ENCODE measurements at places on chromosomes 16 and 17.
A peak's percentile ranks its signal among the peaks of the same experiment; 100 is the strongest.

- DNase-seq, result no peak
Observed at GRCh38 chr17:80955671-80956280, 35.9 kb upstream of the CHMP6 start.

DNA sequence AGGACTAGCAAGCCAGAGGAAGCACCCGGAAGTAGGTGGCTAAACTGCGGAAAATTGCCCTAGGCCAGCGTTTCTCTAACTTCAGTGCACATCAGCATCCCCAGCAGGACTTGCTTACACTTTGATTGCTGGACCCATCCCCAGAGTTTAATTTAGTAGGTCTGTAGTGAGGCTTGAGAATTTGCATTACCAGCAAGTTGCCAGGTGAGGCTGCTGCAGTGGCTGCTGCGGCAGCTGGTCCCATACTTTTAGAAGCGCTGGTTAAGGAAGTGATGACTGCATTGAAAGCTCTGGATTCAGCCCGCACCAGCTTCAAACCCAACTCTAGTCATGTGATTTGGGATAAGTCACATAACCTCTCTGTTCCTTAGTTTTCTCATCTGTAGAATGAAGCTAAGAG lies 4.2 kb downstream of the EEF2K start:
- DNase-seq, result no peak

GRCh38 chr17:29615048-29615385 lies 7.7 kb downstream of the CORO6 start:
- DNase-seq, result peak; percentile 68

- DNase-seq, result no peak
Observed at GRCh38 chr16:73233846-73234424, 186.0 kb upstream of the ZFHX3 start.

- no peak for DNase-seq
Observed at GRCh38 chr17:80681215-80681614, 136.6 kb downstream of the RPTOR start.

DNA sequence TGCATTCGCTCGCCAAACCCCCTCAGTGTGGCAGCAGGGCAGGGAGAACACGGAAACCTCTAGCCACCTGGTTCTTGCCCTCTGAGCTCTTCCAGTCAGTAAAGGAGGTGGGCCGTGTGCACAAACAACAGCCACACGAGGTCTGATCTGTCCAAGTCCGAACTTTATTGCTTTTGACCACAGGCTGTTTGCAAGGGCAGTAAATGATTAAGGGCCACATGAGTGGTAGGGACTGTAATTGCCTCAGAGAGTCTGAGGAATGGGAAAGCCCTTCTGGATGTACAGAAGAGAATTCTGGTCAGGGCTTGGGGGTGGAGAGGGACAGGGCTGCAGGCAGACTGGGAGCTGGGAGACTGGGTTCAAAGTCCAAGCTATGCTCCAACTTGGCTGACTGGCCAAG lies 75.7 kb upstream of the LHX1 start:
- DNase-seq, result no peak

DNA sequence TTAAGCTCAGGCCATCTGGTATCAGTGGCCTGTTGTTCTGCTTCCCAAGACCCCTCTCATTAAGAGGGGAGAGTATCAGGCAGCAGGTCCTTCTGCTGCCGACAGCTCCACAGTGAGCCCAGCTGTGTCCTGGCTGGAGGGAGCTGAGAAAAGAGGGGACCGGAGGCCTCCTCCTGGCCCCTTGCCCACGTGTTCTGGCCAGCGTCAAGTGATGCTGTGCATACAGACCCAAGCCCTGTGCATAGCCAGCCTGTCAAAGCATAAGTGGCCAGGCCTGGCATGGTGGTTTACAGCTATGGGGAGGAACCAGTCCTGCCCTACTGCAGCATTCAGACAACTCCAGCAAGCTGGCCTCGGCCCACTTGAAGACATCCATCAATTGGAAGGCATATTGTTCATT lies 48.0 kb downstream of the ABCC6 start:
- no peak for DNase-seq

GRCh38 chr17:218432-219110 lies 37.1 kb upstream of the DOC2B start:
- peak; percentile 2 for DNase-seq

DNA sequence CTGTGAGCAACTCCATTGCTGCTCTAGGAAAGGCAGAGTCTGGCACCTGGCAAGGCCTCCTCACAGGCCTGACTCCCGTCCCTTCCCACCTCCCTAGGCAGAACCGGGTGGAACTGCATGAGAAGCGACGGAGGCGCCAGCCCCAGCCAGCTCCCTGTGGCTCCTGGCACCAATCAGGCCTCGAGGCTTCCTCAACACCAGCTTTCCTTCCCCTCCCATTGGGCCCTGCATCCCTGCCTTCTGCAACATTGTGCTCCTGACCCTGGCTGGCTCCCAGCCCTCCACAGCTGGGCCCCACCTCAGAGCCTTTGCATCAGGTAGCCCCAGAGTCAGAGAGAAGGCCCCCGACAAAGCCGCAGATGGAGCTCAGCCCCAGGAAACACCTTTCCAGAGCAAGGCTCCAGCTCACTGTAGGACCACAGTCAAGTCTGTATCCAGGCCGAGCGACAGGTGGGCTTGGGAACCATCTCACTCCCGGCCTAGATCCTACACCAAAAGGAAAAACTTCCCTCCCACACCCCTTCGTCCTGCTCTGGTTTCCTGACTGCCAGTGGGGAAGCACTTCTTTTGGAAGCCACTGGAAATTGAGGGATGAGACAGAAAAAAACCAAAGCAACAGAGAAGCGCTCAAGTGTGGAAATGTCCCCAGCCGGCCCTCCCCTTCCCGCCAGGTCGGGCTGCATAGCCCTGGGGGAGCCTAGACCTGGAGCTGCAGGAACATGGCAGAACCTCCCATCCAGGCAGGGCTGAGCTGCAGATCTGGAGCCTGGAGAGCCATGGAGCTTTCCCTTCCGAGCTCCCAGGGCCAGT lies 31.0 kb downstream of the LRRC75A start:
- no peak for DNase-seq

DNA sequence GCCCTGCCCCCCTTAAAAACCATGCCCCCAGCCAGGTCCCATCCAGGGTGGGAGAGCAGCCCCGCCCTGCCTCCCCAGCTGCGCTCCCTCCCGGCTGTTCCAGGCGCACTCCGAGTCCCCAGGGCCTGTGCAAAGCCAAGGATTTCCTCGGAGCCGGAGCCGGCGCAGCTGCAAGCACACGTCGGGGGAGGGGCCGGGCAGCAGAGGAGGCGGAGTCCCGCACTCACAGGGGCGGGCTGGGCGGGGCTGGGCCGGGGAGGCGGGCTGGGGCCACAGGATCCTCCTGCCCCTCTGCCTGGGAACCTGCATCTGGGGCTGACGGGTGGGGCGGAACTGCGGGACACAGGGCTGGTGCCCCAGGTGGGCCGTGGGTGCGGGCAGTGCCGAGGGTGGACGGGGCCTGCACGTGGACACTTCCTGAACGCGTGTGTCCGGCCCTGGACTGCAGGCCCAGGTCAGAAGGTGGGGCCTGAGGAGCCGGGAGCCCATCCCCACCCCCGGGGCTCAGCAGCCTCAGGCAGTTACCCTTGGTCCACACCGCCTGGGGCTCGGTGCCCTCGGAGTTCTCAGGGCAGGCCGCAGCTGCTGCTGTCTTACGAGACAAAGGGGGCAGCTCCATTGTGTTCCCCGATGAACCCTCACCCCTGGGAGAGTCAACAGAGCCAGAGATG lies 24.0 kb upstream of the SSTR5 start:
- peak; percentile 83 for DNase-seq

DNA sequence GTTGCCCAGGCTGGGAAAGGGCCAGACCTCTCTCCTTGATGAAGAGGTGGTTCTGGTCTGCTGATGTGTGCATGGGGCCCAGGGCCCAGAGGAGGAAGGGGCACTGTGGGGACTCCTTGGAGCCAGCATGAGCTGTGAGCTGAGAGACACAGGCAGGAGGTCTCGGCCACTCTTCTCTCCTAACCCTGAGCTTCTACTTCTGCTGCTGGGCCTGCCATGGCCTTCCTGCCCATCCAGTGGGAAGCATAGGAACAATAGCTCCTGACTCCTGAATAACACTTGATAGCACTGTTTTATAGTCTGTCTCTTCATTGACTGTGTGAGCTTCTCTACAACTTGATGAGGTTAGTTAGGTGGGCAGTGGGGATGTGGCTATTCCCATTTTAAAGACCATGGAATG lies 181.1 kb downstream of the UTP18 start:
- no peak for DNase-seq

- DNase-seq, result no peak
Observed at GRCh38 chr17:58338841-58339754, 10.5 kb upstream of the TSPOAP1 start.

GRCh38 chr17:28475151-28475900 lies 1.9 kb downstream of the SLC13A2 start:
- no peak for DNase-seq

DNA sequence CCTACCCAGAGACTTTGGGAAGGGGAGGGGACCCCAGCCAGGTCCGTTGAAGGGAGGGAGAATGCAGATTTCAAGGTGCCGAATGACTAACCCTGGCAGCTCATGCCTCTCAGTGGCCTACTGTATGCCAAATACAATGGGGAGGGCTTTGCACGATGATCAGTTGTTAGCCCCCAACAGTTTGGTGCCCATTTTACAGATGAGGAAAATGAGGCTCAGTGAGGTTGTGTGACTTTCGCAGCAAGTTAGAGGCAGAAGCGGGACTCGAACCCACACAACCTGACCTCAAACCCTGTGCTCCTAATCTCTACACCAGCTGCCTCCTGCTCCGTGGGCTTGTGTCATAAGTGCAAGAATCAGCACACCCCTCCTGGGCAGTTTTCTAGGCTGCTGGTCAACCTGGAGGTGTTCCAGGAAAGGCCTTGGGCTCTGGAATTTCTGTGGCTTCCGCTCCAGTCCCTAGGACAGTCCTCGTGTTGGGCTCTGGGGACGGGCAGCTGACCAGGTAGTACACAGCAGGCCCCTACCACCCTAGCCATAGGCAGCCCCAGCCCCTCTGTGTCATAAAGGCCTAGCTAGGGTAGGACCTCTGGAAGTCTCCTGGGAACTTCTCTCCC lies 11.9 kb upstream of the NAGPA start:
- DNase-seq, result no peak

DNA sequence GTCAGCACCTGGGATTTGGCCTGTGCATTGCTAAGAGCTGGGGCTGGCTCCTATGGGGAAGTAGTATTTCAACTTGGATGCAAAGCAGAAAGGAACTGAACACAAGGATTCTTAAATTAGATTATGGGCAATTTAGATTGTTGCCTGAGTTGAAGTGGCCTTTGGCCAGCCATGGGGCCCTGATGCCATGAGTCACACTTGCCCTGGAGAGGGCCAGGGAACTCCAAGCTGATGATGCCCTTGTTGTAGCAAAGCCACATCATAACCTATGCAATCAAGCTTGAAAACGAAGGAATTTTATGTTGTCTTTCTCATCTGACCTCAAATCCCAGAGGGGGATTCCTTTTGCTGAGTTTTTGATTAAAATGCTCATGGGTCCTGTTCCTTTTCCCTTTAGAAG lies 3.9 kb upstream of the SPATA32 start:
- no peak for DNase-seq

GRCh38 chr16:7571366-7571765 lies 238.7 kb downstream of the RBFOX1 start:
- DNase-seq, result no peak

- DNase-seq, result no peak
Observed at GRCh38 chr17:3815122-3815521, 14.1 kb upstream of the ITGAE start.

GRCh38 chr16:28297308-28297707 lies 5.0 kb downstream of the SBK1 start:
- DNase-seq, result no peak

DNA sequence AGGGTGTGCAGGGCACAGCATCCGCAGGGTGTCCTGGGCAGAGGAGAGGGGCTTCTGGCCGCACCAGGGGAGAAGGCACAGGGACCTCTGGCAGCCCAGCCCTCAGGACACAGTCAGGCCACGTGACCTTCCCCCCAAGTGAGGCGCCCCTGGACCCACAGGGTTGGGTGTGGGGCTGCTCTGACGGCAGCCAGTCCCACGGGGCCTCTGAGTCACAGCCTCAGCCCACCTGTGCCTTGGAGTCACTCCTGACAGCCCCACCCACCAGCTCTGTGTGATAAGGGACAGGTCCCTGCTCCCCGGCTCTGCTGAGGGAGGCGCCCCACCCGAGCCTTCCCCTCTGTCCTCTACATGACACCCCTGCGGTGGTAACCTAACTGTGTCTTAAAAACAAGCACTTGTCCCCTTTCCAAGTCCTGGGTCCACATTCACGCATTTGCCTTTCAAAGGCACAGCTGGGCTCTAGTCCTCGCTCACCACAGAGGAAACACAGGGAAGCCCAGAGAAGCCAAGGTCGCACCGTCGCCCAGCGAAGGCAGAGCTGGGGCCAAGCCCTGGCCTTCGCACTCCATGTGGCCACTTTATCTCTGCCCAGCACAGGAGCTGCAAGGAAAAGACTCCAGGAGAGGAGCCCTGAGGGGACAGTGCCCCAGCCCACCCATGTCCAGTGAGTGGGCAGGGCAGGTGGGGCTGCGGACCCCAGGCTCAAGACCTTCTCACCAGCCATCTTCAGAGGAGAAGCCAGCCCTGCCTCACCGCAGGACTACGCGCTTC lies 5.1 kb upstream of the NPTX1 start:
- DNase-seq, result no peak

- no peak for DNase-seq
Observed at GRCh38 chr17:42453439-42453838, 5.2 kb upstream of the ATP6V0A1 start.

DNA sequence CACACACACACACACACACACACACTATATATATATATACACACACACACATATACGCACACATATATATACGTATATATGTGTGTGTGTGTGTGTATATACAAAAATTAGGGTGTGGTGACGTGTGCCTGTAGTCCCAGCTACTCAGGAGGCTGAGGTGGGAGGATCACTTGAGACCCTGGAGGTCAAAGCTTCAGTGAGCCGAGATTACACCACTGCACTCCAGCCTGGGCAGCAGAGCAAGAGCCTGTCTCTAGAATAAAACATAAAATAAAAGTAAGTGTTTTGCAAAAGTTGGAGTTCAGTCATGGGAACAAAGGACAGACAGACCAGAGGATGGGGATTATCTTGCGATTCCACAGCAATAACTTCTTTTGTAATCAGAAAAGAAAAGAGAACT lies 10.8 kb downstream of the NUPR1 start:
- DNase-seq, result no peak

GRCh38 chr16:61500851-61501250 lies 535.4 kb downstream of the CDH8 start:
- DNase-seq, result no peak

DNA sequence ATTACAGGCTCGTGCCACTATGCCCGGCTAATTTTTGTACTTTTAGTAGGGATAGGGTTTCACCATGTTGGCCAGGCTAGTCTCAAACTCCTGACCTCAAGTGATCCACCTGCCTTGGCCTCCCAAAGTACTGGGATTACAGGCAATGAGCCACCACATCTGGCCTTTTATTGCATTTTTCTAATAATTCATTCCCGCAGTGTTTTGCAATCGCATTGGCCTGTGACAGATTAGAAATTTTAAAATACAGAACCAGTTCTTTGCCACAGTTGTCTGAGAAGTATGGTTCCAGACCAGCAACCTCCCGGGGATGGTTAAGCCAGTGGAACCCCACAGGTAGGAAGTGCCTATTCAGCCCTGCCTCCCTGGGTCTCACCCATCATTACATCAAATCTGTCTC lies 3.2 kb upstream of the CRHR1 start:
- no peak for DNase-seq

- DNase-seq, result no peak
Observed at GRCh38 chr17:7183433-7184090, 4.4 kb upstream of the ASGR1 start.

Data from hippocampal formation (tissue), 2 donors.